ENCODE measurements at places on chromosomes 7 and 10.

- DNase-seq: no peak
These were observed 4.8 kb upstream of the ADRB1 start for GRCh38 chr10:114038819-114039218.

DNA sequence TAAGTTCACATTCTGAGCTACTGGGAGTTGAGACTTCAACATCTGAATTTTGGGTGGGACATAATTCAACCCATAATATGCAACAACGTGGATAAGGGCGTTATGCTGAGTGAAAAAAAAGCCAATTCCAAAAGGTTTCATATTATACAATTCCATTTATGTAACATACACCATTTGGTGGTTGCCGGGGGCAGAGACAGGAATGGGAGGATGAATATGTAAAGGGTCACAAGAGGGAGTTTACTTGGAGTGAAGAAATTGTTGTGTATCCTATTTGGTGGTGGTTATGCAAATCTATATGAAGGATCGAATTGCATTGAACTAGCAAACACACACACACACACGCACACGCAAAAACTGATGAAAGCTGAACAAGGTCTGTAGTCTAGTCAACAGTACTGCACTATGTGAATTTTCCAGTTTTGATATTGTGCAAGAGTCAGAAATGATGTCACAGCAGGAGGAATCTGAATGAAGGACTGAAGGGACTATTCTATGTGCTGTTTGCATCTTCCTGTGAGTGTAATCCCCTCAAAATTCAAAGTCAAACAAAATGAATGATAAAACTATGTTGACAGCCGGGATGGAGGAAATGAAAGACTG is 249.2 kb upstream of the HABP2 start:
- DNase-seq: no peak

DNA sequence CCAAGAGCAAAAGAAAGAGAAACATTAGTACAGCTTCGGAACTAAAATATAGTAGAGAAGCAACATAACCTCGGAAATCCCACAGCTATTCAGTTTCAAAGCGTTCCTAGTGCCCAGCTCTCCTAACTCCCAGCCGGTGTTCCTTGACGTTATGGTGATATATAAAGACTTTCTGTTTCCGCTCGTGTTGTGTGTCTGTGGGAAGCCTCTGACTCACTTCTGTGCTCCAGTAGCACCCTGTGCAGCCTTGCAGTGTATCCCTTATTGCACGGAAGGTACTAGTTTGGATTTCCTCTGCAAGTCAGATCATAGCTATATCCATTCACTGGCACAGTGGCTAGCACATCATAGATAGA is 535 bp downstream of the ASAH2B start:
- peak; percentile 58 for DNase-seq

GRCh38 chr10:67926951-67927350 is 42.5 kb downstream of the SIRT1 start:
- no peak for DNase-seq

DNA sequence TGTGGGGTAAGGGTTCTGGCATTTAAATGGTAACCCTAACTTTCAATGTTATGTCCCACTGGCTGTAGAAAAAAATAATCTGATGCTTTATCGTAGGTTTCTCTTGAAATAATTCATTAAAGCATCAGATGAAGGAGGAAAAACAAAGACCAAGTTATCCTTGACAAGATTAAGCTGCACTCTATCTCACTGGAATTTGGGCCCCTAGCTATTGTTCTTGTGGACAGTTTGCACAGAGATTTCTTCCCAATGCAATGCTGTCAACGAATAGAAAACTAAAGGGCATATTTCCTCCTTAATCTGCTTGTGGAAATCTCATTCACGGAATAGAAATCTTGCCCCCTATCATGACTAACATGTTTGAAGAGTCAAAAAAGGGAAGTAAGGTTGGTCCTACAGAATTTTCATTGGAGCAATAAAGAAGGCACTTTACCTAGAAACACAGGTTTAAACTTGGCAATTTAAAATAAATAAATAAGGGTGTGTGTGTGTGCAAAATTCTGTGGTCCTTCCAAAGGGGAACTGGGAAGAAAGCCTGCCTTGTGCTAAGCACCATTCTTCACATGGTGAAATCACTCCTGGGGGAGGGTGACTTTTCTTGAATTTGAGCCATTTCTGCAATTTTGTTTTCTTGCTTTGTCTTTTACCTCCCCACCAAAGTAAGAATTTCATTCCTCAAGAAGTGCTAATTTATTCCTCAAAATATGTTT is 242.8 kb downstream of the GLI3 start:
- DNase-seq: no peak

DNA sequence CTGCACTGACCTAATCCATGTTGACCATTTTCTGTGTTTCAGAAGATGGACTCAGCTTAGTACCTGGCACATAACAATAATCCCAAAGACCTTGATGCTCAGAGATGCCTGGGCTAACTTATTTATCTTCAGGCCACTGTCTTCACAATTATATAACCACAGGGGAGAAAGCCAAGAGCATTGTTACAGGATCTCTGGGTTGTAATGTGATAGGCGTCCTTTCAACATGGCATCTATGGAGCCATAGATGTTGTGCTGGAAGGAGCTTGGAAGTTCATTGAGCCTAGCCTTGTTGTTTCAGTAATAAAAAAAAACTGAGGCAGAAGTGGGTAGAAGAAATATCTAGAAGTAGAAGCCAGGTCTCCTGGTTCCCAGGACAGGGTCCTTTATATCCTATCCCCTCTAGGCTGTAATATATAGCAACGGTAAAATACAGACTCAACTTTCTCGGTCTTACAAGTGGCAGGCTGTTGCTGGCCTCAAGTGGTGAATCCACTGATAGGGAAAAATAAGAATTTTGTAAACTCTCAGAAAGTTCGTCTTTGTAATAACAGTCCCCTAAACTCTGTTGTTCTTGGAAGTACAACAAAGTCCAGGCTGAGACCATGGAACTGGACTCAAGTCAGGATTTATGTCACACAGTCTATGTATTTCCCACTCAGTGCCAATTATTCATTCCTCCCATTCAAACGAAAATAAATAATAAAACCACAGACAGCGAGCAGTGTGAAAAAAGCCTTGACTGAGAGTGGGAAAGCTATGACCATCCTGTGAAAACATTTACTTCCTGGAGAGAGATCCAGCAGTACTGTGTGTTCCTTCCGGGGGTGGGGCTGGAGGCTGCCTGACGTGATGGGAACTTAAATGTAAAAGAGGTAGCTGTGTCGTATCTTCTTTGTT is 277.6 kb downstream of the REEP3 start:
- DNase-seq: no peak

DNA sequence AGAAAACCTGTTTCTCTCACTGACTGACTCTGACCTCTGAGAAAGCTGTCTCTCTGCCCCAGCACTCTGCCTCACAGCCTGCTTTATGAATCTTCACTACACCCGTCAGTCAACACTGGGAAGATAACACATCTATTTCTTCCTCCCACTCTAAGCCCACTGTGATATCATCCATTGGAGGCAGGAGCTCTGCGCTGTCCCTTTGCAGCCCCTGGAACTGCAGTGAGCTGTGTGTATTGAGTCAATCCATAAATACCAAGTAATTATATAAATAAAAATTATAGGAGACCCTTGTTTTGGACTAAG is 17.2 kb upstream of the FXYD4 start:
- no peak for DNase-seq

- peak; percentile 35 for DNase-seq
These were observed 818 bp upstream of the SUPV3L1 start for GRCh38 chr10:69179089-69179742.
